B cell (primary cell): ENCODE measurements at places on chromosomes 6 and 20. TPM values are rescaled to one million over a fixed set of nuclear protein-coding genes. Genes with fewer than 3 reads are reported as not detected.

Gene CDC5L
- 22.2 and 22.5 TPM in 2 replicates for total RNA-seq

Gene SLC22A3
- total RNA-seq, result not detected in 2 replicates

Gene SCUBE3
- total RNA-seq, result not detected in 2 replicates

Gene COL9A3
- total RNA-seq, result 96.3 and 98.6 TPM in 2 replicates

Gene RSPO3
- not detected in 2 replicates for total RNA-seq

Gene RSPH9
- 0.15 TPM in 1 of 2 replicates, not detected in the other for total RNA-seq

- DNase-seq, result no peak
Observed at GRCh38 chr20:38338849-38339520, 7.3 kb upstream of the LBP start.

DNA sequence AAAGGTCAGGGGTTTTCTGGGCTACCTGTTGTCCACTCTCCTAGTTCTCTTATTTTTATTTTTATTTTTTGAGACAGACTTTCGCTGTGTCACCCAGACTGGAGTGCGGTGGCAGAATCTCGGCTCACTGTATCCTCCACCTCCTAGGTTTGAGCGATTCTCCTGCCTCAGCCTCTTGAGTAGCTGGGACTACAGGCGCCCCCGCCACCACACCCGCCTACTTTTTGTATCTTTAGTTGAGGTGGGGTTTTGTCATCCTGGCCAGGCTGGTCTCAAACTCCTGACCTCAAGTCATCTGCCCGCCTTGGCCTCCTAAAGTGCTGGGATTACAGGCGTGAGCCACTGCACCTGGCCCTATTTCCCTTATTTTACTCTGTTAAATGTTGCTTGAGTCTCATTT, 149.0 kb downstream of the EYA4 start:
- DNase-seq, result no peak

DNA sequence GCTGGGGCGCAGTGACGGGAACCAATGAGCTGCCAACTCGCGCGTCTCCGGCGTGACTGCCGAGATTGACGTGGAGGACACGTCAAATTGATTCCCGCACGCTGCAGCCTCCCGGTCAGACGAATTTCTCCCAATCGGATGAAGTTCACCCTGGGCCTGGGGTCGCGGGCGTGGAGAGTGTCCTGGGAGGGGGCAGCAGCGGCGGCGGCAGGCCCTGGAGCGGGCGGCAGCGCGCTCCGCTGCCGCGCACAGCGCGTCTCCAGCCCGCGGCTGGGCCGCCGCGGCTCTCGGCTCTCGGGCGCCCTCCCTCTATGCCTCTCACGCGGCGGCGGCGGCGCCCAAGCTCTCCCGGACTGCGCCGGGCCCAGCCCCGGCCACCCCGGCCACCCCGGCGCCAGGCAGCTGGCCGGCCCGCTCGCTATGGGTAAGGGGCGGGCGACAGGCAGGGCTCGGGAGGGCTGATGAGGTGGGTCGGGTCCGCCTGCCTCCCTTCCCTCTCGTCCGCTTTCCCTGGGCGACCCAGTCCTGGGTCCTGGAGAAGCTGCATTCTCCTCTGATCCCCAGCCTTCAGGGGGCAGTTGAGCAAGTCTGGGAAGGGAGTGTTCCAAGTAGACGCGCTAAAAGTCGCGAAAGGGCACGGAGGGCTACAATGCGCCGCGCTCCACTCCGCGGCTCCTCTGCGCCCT, at the start of gene PAX1:
TSS of gene PAX1 (plus strand) at position 90 of the 686 bp plus-strand sequence. CDS start at position 139, 49 bp downstream.
- no peak for DNase-seq
